ENCODE measurements at places on chromosomes 7 and 10.

GRCh38 chr10:114157912-114158311, 16.1 kb downstream of the CCDC186 start:
- DNase-seq = no peak

DNA sequence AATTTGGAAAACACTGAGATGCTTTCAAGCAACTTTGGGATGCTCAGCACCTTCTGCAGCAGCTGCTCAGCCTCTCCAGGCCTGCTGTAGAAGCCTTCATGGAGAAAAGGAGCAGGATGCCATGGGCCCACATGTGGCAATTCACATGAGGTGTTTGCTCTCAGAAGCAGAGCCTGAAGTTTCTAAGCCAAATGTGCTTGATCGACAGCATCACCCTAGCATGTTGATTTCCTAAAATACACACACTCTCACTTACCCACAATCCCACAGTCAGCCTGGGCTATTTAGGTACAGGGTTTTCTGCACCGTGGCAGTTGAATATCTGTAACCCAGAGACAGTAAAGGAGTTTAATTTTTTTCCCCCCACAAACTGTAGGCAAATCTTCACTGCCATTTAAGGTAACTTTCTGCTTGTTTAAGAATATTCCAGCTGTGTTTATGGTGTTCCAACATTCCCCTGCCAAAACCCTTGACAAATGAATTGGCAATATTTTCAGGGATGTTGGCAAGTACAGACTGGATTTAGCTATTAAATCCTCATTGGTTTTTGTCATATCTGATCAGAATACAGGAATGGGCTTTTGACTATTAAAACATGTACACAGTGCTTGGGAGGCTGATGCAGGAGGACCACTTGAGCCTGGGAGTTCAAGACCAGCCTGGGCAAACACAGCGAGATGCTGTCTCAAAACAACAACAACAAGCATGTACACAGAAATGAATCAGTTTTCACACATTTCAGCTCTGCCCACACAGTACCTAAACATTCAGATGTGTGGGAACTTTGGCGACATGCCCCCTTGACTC, 244.2 kb downstream of the CELF2 start:
- DNase-seq = no peak

- DNase-seq = no peak
These were observed 52.6 kb downstream of the INPP5A start for GRCh38 chr10:132590094-132590751.

DNA sequence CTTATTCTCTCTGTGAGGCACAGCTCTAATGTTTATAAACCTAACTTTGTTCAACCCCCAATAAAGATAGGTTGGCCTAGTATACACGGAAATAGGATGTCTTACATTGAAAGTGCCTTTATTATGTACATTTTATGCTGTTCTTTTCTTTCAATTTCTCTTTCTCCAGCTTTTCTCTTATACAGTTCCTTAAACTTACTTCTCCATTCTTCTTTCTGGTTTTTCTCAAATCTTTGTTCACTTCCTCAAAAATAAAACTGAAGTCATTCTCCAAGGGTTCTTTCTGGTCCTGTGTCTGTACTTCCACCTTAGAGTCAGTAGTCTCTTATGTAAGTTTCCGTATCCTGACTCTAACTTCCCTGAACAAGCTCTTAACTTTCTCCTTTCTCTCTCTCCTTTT, 29.2 kb upstream of the NAMPT start:
- no peak for DNase-seq

DNA sequence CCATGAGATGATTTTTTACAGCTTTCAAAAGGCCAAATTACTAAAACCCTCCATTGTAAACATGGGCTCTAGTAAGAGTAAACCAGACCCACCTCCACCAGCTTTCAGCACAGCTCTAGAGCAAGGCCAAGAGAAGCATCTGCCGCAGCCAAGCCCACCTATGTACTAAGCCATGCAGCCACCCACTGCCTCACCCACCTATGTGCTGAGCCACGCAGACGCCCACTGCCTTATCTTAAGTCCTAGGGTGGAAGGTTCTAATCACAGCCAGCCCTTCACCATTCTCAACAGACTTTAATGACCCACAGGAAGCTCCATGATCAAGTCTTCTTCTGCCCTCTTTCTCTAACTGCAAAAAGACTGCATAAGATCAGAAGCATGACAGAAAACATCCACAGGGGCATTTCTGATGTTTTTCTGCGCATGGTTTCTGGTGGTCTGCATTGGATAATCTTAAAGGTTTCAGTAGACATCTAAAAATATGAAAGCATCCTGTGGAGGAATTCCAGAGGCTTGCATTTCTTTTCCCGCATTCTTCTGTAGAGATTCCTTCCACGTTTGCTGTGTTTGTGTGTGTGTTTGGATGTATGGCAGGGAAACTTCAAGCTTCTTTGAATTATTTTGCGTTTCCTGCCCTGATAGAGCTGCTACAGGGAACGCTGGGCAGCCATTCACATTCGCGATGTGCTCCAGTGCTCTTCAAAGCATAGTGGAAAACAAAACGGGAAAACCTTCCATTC, 286.1 kb upstream of the KLF6 start:
- no peak for DNase-seq

GRCh38 chr10:101611096-101611905, 23.2 kb downstream of the DPCD start:
- no peak for DNase-seq

GRCh38 chr10:29621161-29621560, 13.6 kb downstream of the SVIL start:
- peak; percentile 47 for DNase-seq

DNA sequence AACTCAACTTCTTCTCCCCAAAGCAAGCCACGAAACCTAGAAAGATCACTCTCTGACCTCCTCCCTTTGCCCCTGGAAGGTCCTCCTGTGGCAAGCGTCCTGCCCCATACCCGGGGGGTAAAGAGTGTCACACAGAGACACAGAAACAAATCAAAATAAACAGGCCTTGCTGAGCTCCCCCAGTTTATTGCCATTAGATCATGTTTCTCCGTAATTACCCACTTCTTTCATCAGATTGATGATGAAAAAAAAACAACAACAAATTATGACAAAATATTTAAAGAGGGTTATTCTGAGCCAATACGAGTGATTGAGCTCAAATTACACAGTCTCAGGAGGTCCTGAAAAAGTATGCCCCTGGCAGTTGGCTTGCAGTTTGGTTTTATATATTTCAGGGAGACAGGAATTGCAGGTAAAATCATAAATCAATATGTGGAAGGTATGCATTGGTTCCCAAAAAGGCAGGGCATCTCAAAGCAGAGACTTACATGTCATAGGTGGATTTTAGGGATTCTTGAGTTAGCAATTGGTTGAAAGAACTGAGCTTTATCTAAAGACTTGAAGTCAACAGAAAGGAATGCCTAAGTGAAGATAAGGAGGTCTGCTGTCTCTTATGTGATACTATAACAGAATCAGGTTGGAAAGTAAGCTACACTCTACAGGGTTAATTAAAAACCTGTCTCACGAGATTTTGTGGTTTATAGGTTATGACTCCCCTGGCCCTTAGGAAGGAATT, 86.2 kb downstream of the APBB1IP start:
- DNase-seq = no peak

- DNase-seq = no peak
These were observed 7.5 kb downstream of the MET start for GRCh38 chr7:116679500-116679899.

- DNase-seq = no peak
These were observed 115.6 kb downstream of the ATXN7L1 start for GRCh38 chr7:105760551-105761447.

DNA sequence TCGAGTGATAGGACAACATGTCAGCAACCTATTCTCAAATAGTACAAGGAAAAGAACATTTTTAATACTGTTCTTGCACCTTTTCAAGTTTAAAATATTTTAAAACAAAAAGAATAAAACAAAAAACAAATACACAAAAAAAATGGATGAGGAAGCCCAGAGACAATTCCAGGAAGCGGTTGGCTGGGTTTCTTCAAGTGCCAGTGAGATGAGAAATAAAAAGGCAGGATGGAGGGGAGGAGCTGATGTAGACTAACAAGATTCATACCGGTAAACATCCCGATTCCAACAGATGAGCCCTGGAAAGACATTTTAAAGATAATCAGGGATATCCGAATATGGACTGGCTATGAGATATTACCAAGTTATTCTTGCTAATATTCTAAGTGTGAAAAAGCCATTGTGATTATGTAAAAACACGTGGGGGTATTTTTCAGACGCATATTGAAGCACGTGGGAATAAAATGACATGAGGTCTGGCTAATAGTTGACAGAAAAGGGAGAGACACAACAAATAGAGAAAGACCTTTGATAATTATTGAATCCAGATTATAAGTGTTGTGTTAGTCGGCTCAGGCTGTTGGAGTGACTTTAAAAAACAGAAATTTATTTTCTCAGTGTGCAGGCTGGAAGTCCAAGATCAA, 101.3 kb upstream of the LRRC4 start:
- no peak for DNase-seq

GRCh38 chr10:103557455-103557854, 64.0 kb downstream of the NEURL1 start:
- peak; percentile 9 for DNase-seq

DNA sequence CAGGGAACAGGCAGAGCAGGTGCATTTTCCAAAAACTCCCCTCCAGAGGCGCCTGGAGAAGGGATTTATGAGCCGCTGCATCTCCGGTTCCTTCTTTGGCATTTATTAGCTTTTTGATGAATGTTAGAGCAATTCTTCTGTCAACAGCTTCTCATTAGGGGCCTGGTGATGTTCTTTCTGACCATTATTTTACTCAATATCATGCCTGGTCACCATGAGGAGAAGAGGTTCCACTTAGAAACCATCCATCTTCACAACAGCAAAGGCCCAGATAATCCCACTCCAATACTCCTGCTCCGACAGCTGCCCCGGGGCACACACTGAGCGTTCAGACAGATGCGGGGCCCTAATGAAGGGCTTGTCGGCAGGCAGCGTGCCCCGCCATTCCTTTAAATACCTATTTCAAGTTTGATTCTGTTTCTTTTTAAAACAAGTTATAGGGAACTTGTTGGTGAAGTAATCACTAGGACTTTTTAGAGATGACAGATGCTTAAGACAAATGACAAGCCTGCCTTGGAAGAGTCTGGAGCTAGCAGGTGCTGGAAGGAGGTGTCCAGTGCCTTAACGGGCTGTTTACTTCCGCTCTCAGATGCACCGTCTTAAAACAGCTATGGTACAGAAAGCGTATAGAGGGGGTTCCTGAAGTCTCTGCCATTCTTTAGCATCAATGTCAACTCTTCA, 31.7 kb downstream of the ECHDC3 start:
- DNase-seq = no peak

DNA sequence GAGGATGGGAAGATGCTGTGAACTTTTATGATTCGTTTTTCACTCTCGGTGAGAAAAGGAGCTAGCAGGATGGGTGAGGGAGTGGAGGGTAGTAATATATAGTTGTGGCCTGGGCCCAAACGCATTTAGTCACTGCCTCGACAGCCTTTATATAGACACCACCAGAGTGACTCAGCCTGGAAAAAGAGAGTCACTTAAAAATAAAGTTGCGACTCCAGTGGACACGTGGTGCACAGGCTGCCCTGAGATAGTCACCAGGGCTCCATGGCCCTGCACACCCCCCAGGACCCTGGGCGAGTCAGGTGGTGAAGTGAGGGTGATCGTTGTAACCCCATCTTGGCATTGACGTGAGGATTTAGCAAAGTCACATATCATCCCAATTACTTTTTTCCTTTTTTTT, 106.7 kb downstream of the CUX1 start:
- DNase-seq = no peak

GRCh38 chr7:38973760-38974159, 3.9 kb upstream of the POU6F2 start:
- DNase-seq = no peak

- no peak for DNase-seq
These were observed 163.3 kb downstream of the STK31 start for GRCh38 chr7:23873306-23873705.

- DNase-seq = peak; percentile 25
These were observed 89.2 kb downstream of the ADCY1 start for GRCh38 chr7:45663167-45663921.

DNA sequence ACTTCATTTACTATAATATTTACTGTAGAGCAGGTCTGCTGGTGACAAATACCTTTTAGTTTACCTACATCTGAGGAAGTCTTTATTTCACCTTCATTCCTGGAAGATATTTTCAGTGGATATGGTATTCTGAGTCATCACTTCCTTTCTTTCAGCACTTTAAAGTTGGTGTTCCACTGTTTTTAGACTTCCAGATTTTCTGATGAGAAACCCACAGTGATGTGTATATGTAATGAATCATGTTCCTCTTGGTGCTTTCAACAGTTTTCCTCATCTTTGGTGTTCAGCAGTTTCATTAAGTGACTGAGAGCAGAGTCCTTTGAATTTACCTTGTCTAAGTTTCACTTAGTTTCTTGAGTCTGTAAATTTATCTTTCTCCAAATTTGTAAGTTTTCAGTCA, 36.4 kb downstream of the COPG2 start:
- DNase-seq = peak; percentile 15

DNA sequence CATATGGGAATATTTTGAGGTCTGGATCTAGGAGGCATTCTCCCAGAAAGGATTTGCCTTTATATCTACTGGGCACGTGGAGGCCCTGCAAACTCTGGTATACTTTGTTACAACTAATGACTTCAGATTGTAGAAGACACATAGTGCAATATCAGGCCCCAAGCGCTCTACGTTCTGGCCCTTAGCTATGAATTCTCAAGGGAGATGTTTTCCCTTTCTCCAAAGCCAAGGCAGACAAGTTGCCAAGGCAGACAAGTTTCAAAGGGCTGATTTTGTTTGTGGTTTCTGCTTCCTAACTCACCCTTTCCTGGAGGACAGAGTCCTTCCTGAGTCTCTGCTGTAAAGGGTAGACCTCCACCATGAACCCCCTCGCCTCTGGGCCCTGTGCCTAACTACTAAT, 99.4 kb upstream of the CTTNBP2 start:
- DNase-seq = no peak

- DNase-seq = no peak
These were observed 72.0 kb downstream of the DOCK1 start for GRCh38 chr10:126977216-126977615.

DNA sequence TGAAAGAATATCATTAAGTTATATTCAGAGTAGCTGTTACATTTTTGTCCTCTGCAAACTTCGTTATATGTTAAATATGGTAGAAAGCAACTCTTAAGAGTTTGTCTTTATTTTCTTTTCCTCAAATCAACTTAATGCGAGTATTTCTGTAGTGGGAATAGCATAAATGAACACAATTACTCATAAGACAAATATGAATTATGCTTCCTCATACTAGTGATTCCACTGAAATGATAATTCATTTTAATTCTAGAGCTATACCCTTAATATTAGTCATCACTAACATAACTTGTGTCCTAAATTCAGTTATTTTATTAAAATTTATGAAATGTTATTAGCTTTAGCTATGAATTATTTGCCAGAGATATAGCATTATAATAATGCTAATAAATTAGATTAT, 820.6 kb upstream of the KCND2 start:
- no peak for DNase-seq

DNA sequence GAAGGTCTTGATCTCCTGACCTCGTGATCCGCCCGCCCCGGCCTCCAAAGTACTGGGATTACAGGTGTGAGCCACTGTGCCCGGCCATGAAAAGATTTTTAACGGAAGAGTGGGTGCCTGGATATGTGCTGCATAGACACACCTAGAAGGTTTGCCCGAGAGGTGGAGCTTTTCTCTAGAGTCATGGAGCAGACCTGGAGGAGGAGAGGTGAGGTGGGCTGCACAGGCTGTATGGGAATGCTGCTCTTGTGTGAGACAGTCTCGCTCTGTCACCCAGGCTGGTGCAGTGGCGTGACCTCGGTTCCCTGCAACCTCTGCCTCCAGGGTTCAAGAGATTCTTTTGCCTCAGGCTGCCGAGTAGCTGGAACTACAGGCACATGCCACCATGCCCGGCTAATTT, 103.3 kb downstream of the ACTR3B start:
- no peak for DNase-seq

GRCh38 chr7:37193087-37193774, 255.4 kb downstream of the ELMO1 start:
- DNase-seq = no peak
